ENCODE measurements at places on chromosomes 1 and 21.

- no peak for DNase-seq
These were observed 488.0 kb upstream of the B3GALT2 start for GRCh38 chr1:193674292-193674944.

DNA sequence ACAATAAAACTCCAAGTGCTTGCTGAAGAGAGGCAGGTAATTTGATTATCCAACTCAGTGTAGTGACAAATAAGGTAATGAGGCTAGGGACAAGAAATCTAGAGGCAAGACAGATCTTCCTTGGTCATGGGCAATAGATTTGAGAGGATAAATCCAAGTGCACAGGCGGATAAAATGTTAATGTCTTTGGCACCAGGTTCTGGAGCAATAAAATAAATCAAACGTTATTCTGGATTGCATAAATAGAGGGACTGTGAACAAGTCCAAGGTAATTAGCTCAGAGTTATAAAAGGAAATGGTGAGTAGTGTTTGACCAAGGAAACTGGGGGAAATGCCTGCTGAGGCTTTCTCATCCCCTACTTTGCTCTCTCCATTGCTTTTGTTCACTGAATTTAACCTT lies 329.3 kb upstream of the PROX1 start:
- DNase-seq = no peak

GRCh38 chr1:67371681-67372080 lies 58.5 kb downstream of the SERBP1 start:
- DNase-seq = no peak

GRCh38 chr1:57272150-57272549 lies 151.7 kb downstream of the DAB1 start:
- DNase-seq = no peak

GRCh38 chr1:145885738-145886287 lies at the start of gene ANKRD35:
TSS of gene ANKRD35 (minus strand) at chr1:145885866. CDS start at chr1:145885758, 108 bp downstream.
- peak; percentile 87 for DNase-seq

All from stimulated activated naive CD4-positive, alpha-beta T cell treated with Interleukin-2 at 50 U/mL for 16 hours (primary cell).